GM04503 (cell line): ENCODE measurements at places on chromosomes 6 and 20.

GRCh38 chr20:48209102-48209501 lies 423.8 kb upstream of the SULF2 start:
- DNase-seq: no peak

DNA sequence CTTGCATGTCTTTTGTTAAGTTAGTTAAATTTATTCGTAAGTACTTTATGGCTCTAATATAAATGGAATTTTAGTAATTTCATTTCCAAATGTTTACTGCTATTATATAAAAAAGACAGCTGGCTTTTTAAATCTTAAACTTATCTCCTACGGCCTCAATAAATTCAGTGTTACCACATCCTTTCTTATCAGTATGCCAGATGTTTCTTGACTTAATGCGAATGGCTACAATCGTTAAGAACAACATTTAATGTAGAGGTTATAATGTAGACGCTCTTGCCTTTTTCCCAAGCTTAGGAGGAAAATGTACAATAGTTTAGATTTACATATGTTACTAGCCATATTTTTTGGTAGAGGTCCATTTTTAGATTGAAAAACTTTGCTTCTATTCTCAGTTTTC lies 659.4 kb downstream of the TENT5A start:
- DNase-seq: no peak

- no peak for DNase-seq
Observed at GRCh38 chr6:127277878-127278843, 11.5 kb downstream of the RNF146 start.

- no peak for DNase-seq
Observed at GRCh38 chr20:10644458-10645204, 29.2 kb downstream of the JAG1 start.

DNA sequence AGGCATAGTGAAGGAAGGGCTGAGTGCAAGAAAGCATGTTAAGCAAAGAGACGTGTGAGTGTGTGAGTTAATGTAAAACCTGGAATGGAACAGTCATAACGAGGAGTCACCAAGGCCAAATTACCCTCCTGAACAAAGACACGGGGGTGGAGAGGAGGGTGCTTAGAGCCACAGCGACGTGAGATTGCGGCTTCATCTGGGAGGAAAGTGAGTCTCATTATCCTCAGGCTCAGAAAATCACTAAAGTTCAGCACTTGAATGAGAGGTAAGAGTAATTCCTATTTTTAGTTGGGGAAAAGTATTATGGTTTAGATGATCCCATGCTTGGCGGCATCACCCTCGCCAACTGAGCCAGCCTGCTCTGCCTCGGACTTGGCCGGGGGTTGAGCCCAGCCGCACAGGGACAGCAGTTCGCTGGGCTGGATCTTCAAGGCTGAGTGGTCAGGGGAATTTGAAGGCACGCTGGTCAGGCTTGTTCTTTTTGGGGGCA lies 136.6 kb downstream of the DTNBP1 start:
- no peak for DNase-seq

DNA sequence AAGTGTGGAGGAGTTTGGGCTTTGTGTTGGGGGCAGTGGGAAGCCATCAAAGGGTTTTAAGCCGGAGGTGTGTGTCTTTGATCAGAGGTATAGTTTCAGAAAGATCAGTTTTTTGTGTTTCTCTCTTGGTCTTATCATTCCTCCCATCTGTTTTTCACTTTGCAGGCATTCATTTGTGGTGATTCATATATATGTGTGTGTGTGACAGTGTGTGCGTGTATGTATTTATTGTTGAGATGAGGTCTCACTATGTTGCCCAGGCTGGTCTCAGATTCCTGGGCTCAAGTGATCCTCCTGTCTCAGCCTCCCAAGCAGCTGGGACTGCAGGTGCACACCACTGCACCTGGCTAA lies 11.1 kb upstream of the SERINC3 start:
- no peak for DNase-seq

DNA sequence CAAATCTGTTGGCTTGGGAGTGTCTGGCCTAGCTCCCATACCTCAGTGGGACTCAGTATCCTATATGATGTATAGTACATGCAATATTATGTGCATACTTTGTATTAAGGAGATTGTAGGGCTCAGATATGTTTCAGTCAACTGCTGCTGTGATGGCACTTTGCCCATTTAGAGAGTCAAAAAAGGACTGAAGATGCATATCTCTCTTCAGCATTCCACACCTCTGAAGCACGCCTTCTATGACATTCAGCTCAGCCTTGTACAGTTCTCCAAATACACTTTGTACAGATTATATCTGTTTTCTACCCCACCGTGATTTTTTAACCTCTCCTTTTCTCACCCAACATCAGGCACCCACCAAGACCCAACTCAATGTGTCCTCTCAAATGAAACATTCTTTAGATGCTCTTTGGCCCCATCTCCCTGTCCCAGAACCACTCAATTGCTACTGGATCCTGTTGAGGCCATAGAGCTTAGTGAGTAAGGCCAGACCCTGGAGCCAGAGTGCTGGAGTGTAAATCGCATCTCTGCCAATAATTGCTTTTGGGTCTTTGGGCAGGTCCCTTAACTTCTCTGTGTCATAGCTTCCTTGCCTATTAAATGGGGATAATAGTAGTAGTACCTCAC lies 15.6 kb downstream of the ENPP1 start:
- no peak for DNase-seq

DNA sequence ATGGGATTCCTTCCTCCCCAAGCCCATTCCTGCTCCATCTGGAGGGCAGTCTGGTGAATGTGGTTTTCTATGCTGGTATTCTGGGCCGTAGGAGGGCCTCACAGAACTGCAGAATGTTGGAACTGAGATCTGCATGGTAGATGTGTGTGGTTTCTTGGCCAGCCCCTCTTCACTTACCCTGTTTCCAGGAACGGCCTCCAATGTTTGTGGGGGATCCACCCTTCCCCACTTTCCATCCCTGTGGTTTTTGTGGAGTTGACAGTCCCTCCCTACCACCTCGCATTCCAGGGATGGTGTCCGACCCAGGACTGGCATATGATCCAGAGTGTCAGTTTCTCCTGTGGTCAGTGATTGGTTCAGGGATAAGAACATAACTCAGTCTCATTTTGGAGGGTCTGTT lies 26.7 kb upstream of the TMEM14A start:
- no peak for DNase-seq

GRCh38 chr20:5714261-5715041 lies 35.8 kb upstream of the SHLD1 start:
- no peak for DNase-seq

DNA sequence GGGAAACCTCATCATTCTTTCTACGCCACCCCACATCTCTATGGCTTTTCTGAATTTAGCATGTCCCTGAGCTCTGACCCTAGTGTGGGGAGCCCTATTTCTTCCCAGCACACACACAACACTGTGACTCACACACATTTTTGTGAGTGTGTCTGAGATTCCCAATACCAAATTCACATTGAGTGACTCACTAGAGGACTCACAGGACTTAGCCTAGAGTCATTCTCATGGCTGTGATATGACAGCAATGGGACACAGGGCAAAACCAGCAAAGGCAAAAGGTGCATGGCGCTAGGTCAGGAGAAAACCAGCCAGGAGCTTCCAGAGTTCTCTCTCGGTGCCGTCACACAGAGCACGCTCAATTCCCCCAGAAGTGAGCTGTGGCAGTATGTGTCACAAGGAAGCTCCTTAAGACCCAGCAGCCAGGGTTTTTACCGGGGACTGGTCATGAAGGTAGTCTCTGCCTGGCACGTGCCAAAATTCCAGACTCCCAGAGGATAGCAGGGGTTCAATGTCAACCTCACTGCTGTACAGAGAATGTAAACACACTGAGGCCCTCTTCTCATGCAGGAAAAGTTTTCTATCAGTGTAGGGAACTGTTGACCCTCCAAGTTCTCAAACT lies 6.2 kb downstream of the CSTL1 start:
- peak; percentile 71 for DNase-seq

GRCh38 chr6:22366214-22366613 lies 69.4 kb upstream of the PRL start:
- peak; percentile 6 for DNase-seq

DNA sequence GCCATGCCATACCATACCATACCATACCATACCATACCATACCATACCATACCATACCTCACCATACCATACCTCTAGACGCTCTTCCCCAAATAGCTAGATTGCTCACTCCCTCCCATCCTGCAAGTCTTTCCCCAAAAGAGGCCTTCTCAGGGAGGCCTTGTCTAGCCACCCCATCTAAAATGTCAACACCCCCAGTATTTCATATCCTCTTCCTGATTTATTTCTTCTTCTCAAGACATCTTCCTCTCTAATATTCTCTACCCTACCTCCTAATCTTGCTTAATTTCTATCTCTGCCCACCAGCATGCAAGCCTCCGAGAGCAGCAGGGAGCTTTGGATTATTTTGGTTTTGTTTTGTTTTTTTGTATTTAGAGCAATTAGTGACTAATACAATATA lies 225.2 kb upstream of the RREB1 start:
- no peak for DNase-seq

GRCh38 chr6:6978731-6979130 lies 129.0 kb upstream of the RREB1 start:
- DNase-seq: no peak

GRCh38 chr20:741620-742019 lies 26.7 kb downstream of the SLC52A3 start:
- no peak for DNase-seq

DNA sequence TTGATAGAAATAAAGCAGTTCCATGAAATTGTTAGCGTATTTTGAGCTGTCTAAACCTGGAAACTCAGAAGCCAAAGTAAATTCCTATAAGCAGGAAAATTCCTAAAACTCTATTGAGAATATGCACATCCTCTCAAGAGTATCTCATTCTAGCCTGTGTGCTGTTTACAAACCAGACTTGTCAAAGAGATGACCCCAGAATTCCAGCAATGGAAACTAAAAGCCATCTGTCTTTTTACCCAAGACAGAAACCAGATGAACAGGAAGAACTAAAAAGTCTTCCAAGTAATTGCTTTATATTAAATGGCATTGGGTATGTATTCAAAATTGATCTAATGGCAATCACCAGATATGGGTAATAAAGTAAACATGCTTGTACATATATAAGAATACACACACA lies 92.6 kb downstream of the COL19A1 start:
- DNase-seq: no peak

GRCh38 chr6:112058243-112059032 lies 4.5 kb downstream of the CCN6 start:
- no peak for DNase-seq

DNA sequence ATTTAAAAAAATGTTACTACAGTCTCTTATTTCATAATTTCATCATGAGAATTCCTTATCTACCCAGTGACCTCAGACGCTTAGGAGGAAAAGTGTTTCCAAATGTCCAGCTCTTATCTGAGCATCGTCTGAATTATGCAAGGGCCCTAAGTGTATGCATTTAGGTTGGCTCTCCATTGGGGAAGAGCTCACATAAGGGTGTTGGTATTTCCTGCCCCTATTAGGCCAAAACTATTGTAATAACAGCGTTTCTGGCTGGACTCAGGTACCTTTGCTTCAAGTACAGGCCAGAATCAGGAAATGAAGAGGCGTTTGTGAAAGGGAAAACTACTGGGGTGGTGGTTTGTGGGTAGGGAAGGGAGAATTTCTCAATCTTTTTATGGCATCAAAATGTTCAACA lies 40.4 kb upstream of the SGK1 start:
- DNase-seq: no peak

GRCh38 chr20:23092861-23093495 lies 6.9 kb upstream of the CD93 start:
- no peak for DNase-seq

DNA sequence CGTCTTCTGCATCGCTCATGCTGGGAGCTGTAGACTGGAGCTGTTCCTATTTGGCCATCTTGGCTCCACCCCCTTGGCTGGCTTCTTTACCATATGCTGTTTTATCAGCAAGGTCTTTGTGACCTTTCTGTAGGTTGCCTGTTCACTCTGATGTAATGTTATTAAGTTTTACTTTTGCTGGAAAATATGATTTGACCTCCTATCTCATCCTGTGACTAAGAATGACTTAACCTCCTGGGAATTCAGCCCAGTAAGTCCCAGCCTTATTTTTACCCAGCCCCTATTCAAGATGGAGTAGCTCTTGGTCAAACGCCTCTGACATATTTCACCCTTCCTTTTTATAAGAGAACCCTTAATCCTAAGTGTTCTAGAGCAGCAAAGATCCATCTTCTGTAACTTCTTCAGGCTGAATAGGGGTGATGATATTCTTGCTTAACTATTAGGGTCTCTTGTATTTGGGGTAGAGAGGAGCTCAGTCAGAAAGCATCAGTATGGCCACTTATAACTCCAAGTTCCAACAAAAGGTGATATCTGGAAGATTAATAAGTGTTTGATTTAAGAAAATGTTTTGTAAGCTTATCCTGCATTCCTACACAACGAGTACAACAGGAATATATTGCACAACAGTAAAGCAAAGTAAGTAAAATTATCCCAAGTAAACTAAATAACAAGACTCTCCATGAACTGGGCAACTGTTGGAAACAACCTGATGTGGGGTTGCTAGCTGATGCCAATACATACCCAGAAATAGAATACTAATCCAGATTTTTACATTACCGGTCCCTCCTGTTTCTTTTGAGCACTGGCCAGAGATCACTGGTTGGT lies 23.1 kb upstream of the HMGN3 start:
- no peak for DNase-seq

- no peak for DNase-seq
Observed at GRCh38 chr20:10105046-10105445, 70.3 kb downstream of the ANKEF1 start.

DNA sequence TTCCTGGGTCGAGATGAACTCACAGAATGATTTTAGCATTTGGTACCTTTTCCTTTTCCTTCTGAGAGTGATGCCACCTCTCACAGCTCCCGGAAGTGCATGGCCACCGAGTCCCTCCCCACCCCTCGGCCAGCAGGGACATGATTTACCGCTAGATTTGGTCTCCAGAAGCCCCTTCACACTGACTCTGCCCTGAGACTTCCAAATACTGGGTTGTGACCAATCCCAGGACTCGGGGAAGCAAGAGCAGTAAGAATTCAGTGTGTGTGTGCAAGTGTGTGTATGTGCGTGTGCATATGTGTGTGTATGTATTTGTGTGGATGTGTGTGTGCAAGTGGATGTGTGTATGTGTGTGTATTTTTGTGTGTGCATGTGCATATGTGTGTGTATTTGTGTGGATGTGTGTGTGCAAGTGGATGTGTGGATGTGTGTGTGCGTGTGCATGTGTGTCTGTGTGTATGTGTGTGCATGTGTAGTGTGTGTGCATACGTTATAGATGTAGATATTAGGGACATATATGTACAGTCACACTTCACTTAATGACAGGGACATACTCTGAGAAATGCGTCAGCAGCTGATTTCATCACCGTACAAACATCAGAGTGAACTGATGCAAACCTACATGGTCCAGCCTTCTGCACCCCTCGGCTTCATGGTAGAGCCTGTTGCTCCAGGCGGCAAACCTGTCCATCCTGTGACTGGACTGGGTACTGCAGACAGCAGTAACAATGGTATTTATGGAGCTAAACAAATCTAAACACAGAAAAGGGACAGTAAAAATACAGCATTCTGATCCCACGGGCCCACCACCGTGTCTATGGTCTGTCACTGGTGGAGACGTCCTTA lies 374.5 kb downstream of the TAF4 start:
- no peak for DNase-seq

- DNase-seq: no peak
Observed at GRCh38 chr6:114210467-114210866, 132.4 kb downstream of the HS3ST5 start.
